T-helper 17 cell (primary cell): ENCODE measurements at places on chromosomes 7 and 10.

DNA sequence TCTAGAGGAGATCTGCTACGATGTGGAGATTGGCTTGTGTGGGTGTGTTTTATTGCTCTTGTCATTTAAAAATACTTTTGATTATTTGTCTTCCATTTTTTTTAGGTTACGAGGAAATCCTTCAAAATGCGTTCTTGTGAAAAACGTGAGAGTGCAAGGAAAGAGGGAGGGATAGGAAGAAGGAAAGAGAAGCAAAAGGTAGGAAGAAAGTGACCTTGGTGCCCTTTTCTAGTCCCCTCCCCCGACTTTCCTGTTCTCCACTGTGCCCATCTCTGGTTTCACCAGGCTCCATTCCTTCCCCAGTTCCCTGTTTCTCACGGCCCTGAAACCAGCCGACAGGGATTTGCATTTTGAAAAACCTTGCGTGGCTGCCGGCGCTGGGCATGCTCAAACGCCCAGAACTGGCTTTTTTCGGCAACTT lies 506 bp upstream of the GNAI1 start:
- no peak for DNase-seq

GRCh38 chr7:148979827-148980226 lies 48.5 kb downstream of the PDIA4 start:
- no peak for DNase-seq

- no peak for DNase-seq
Observed at GRCh38 chr10:118356628-118357027, 14.5 kb upstream of the FAM204A start.

DNA sequence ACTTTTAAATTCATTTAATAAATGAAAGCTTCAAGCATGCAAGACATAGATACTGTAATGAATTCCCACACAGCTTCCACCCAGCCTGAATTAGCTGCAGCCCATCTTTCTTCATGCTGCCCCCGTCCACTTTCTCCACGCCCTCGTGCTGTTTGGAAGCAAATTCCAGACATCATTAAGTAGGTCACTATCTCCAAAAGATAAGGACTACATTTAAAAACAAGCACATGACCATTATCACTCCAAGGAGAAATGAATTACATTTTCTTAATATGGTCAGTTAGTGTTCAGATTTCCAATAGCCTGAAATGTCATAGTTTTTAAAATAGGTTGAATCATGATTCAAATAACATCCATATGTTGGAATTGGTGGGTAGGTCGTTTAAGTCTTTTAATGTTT lies 24.3 kb downstream of the LMTK2 start:
- DNase-seq = no peak

GRCh38 chr10:84715911-84716310 lies 387.5 kb downstream of the CCSER2 start:
- no peak for DNase-seq

DNA sequence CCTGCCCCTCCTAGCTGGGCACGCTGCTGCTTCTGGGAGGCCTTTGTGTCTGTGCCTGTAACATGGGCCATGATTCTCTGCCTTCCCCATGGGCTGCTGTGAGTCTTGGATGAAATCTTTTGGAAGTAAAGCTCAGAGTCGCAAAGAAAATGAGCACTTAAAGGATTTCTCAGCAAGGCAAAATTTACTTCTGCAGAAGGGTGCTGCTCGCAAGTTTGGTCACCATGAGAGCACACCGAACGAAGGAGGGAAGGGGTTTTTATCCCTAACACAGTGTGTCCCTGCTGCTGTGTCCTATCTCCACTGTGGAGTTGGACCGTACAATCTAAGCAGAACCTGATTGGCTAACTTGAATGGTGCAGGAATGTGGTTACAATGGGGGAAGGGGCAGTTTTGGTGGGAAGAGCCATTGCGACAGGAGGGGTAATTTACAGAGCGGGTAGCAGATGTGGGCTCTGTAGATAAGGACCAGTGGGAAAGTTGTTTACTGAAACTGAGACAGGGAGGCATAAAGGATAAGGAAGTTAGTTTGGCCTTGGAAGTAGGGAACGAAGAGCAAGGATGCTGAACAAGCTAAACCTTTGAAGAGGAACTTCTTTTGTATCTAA lies 57.5 kb downstream of the FANK1 start:
- no peak for DNase-seq

DNA sequence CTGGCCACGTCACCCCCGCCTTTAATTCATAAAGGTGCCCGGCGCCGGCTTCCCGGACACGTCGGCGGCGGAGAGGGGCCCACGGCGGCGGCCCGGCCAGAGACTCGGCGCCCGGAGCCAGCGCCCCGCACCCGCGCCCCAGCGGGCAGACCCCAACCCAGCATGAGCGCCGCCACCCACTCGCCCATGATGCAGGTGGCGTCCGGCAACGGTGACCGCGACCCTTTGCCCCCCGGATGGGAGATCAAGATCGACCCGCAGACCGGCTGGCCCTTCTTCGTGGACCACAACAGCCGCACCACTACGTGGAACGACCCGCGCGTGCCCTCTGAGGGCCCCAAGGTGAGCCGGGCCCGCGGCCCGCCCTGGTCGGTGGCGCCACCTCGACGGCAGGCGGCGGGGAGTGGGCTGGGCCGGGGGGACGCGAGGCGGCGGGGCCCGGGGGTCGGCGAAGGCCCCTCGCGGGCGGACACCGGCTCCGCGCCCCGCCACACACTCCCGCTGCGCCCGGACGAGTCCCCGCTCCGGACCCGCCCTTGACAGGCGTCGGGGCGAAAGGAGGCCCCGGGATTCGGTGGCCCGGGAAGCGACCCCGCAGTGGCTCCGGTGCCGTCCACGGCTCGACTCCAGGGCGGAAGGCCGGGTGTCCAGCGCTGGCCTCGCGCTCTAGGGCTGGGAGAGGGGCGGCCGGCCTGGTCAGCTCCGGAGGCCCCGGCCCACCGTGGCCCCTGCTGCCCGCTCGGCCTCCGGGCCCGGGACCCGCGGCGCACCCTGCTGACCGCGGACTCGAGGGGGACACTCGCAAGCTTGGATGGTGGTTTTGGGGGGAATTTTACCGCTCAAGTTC lies 557 bp downstream of the BAG3 start:
- no peak for DNase-seq

DNA sequence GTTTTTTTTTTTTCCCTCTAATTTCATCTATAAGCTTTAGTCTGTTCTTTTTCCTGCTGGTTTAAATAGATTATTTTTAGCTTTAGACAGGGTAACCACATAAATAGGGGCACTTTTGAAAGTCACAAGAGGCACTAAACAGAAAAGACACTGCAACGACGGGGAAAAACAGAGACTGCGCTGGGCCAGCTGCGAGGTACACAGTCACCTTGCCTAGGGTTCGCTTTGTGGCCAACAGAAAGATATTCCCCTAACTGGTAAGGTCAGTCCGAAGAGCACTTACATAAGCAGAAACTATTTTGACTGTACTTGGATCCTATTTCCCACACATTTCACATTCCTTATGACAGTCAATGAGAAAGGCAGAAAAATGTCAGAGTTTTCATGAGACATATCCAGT lies 175.6 kb upstream of the PHF14 start:
- no peak for DNase-seq
